ENCODE measurements at places on chromosomes 5 and 9.

DNA sequence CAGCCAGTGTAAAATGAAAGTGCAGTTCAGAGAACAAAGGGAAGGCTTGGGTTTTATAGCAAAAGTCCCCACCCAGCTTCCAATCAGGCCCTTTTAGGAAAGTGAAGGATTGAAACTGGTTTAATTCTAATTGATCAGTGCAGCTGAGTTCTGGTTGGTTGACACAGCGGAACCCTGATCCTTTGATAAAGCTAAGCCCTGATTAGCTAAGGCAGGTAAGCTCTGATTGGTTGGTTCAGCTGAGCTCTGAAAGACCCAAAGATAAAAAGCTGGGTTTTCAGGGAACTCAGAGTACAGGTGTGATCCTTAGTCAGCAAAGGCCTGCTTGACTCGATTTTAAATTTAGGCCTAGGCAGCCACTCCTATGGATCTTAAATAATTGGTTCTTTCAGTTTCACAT is 70.8 kb upstream of the PRRC1 start:
- DNase-seq: no peak

DNA sequence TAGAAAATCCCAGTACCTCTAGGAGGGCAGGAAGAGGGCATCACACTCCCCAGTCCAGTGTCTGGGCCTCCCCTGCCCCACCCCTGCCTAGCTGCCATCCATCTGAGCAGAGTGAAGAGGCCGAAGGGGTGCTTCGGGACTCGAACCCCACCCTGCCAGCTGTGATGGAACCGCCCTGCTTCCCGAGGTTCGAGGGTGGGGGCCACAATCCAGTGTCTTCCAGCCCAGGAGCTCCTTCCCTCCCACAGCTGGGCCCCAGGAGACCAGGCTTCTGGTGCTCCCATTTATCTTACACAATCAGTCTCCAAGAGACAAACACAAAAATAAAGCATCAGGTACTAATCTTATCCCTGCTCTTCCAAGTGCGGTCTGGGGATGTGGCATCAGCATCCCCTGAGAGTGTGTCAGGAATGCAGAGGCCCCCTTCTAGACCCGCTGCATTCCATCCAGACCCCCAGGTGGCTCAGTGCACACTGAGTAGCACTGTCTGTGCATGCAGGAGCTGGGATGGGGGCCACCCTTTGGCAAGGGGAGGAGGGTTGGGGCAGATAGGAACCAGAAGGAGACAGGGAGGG is 122.8 kb upstream of the TBC1D2 start:
- DNase-seq: no peak

GRCh38 chr9:127334725-127335124 is 62.2 kb upstream of the SLC2A8 start:
- no peak for DNase-seq

DNA sequence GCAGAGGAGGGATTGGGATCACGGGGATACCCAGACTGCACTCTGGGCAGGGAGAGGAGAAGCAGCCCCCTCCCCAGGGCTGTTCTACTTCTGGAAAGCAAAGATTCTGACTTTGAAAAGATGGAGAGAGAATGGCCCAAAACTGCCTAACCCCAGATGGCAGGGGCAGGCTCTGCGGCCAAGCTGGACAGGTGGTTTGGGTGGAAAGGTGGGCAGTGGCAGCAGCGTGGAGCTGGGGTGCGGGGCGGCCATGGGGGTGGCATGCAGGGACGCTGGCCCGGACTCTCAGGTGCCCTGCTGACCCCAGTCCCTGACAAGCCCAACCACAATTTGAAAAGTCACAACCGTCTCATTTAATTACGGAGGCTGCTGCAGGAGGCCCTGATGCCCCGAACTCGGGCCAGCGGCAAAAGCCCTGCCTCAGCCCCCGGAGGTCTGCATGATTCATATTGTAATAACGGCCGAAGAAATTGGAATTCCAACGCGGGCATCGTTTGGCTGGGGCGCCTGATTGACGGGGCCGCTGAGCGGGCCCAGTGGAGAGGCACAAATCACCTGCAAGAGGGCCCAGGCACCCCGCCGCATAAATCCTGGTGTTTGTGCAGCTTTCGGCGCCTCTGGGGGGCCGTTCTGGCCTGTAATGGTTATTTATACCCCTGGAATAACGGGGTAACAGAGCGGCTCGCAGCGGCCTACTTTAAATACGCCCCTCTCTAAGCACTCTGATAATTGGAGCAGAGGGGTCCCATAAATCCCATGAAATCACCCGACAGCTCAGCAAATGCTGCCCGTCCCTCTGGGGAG is 41.8 kb upstream of the FCN2 start:
- no peak for DNase-seq

DNA sequence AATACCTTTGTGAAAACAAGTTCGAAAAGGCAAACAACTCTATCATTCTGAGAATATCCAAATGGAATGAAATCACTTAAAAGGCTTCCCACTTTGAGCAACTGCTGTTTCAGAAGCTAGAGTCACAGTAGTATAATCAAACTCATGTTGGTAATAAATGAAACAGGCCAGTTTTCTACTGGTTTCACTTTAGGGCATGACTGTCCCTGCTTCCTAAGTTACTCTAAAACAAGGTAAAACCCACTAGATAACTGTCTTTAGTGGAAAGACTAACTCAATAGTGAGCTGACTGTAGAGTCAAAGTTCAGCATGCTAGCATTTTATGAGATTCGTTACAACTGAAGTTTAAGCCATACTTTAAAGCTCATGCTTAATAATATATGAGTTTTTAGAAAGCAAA is 6.0 kb downstream of the CDC26 start:
- DNase-seq: no peak

GRCh38 chr9:36676091-36676490 is 103.4 kb downstream of the MELK start:
- no peak for DNase-seq

- no peak for DNase-seq
Measured at GRCh38 chr5:64462391-64462790, 43.4 kb upstream of the RGS7BP start.

- DNase-seq: no peak
Measured at GRCh38 chr9:93129286-93129685, 4.8 kb downstream of the NINJ1 start.

- DNase-seq: no peak
Measured at GRCh38 chr5:40480392-40480791, 199.3 kb upstream of the PTGER4 start.

DNA sequence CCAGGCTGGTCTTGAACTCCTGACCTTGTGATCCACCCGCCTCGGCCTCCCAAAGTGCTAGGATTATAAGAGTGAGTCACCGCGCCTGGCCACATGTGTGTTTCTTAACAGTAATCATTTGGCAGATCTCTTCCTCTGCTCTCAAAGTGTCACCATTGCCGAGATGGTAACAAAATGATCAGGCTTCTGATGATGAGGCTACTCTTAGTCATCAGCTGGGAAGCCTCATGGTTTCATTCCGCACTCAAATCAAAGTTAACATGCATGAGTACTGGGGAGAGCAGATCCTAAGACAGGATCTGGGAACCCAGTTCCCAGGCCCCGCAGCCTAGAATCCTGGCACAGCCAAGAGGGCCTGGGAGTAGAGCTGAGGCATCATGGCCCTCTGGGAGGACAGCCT is 27.4 kb downstream of the BARHL1 start:
- DNase-seq: no peak

DNA sequence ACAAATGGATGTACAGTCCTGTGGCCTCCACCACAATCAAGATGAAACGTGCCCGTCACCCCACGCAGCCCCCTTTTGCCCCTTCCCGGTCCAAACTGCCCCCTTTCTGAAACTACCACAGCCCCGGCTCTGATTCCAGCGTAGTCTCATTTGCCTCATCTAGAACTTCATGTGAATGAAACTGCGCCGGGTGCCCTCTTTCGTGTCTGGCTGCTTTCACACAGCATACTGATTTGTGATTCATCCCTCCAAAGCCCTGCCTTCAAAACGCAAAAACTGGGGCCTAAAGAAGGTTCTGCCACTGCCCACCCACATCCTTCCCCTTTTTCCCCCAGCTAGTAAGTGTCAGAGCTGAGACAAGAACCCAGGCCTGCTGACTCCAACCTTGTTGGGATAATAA is 31.5 kb upstream of the NCS1 start:
- no peak for DNase-seq

DNA sequence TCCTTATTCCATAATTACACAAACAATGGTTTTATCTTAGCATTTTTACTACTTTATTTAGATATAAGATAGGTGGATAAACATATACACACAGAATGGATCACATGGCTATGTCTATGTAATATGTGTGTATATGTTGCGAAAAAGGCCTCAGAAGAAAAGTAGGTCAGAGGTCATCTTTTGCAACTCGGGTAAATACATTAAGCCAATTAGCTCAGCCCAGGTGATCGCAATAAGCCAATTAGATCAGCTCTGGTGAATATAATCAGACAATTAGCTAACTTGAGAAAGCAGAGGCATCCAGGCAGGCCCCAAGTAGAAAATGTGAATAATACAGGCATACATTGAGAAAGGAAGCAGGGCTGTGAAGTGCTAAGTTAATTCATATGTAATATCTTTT is 24.3 kb downstream of the SLCO4C1 start:
- DNase-seq: no peak

DNA sequence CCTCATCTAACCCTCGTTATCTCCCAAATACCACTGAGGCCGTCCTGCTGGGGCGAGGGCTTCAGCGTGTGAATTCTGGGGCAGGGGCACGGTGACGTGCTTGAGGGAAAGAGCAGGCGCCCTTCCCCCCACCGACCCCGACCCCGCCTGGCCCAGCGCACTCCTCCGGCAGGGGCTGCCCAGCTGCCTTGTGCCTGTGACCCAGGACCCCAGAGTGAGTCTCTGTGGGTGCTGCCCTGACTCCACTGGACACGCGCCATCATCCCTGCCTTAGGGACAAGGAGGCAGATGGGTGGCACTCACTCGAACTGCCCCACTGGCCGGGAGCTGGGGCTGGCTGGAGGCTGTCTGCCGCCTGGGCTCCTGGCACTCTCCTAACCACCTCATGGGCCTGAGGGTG is 136.2 kb upstream of the LPCAT1 start:
- no peak for DNase-seq

DNA sequence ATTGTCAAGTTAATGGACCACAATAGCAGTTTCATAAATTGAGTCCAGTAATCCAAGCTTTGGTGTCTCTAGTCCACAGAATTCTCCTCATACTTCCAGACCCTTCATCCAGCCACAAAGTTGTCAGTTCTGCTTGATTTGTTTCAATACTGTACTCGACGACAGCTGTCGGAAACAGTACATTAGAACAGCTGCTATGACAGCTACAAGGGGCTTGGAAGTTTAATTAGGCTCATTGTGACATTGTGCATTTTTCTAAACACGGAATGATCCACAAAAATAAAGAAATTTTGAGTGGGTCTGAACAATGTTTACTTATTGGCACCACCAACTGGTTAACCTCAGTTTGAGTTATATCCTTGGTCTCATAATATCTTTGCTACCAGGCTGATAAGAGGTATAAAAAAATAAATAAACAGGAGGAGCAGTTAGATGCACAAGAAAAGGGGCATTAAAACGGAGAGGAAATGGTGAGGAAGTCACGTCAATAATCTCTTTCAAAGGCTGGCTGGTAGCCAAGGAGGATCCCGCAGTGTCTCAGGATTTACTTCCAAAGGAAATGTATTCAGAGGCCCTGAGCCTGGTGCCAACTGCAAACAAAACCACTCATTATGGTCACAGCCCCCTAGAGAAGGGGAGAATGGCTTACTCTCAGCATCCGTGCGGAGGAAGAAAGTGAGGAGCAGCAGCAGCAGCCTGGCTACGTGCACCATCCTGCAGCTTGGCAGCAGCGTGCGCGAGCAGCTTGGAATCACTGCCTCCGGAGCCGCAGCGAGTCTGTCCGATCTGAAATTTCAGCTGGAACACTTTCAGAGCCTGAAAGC is 933.8 kb upstream of the DMAC1 start:
- no peak for DNase-seq

- DNase-seq: no peak
Measured at GRCh38 chr5:72126796-72127195, 19.5 kb downstream of the MAP1B start.

GRCh38 chr5:66981266-66982055 is 215.1 kb downstream of the CD180 start:
- no peak for DNase-seq

GRCh38 chr5:105872569-105873270 is 1798.0 kb downstream of the EFNA5 start:
- DNase-seq: no peak

GRCh38 chr9:93128011-93128714 is 5.9 kb downstream of the NINJ1 start:
- DNase-seq: no peak

GRCh38 chr5:177963966-177964365 is 32.1 kb downstream of the PROP1 start:
- DNase-seq: no peak

DNA sequence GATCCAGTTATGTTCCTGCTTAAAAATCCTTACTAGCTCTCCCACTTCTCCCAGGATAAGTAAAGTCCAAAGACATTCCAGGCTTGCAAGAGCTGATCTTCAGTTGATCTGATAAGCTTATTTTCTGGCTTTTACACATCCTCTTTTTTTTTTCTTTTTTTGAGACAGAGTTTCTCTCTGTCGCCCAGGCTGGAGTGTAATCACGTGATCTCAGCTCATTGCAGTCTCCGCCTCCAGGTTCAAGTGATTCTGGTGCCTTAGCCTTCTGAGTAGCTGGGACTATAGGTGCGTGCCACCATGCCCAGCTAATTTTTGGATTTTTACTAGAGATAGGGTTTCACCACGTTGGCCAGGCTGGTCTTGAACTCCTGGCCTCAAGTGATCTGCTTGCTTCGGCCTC is 37.3 kb upstream of the PTPN3 start:
- no peak for DNase-seq

DNA sequence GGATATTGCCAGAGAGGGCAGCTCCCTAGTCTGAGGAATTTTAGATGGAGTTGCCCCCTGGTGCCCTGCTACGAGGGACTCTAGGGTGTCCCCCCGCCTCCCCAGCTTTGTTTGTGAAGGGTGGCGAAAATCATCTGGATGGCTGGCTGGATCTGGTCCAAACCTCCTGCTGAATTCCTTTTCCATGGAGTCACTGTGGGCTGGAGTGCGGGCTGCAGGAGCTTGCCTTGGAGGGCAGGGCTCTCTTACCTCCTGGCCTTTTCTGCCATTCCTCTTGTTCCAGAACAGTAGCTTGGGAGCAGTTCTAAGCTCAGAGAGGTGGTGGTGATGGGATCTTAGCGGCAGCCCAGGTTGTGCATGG is 2.1 kb downstream of the SYNPO start:
- DNase-seq: no peak

GRCh38 chr9:32992595-32993238 is 8.7 kb downstream of the APTX start:
- DNase-seq: no peak
